Activated T-helper 9 cell treated with anti-CD3 and anti-CD28 coated beads, Interleukin-2, amount 50 U/mL, for 16 hours (primary cell): ENCODE measurements at places on chromosomes 1 and 21.

- DNase-seq: no peak
Measured at GRCh38 chr1:91683598-91683951, 182.9 kb downstream of the CDC7 start.

DNA sequence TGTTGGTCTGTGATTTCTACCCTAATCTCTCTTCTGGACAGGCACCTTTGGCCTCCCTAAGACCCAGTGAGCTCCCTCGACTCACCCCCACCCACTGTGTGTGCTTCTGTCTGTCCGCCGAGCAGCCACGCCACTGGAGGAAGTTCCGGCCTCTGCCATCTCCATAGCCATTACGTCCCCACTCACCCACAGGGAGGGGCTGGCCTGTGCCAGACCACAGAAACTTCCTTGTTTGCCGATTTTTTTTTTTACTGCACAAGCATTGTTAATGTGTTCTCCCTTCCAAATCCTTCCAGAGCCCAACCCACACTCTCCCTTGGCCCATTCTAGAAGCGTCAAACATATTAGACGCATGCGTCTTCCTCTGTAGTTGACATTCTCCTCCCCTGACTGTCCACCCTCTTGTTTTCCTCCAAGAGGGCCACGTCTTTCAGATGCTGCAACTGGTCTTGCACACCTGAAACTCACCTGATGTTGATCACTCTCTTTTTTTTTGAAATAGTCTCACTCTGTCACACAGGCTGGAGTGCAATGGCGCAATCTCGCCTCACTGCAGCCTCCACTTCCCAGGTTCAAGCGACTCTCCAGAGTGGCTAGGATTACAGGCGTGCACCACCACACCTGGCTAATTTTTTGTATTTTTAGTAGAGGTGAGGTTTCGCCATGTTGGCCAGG lies 72.3 kb downstream of the EVA1C start:
- DNase-seq: no peak

DNA sequence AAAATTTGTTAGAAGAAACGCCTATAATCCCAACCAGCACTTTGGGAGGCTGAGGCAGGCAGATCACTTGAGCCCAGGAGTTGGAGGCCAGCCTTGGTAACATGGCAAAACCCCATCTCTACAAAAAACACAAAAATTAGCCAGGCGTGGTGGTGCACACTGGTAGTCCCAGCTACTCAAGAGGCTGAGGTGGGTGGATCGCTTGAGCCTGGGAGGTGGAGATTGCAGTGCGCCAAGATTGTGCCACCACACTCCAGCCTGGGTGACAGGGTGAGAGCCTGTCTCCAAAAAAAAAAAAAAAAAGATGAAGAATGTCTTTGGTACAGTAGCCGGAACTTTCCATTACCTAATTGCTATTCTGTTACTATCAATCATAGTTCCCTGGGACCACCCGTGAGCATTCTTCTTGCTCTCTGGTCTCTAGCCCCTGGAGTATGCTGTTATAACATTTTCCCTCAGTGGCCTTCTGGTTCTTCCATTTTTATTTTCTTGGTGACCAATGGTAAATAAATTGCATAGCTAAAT lies 43.4 kb downstream of the WASF2 start:
- DNase-seq: no peak

- DNase-seq: no peak
Measured at GRCh38 chr1:37741130-37741529, 23.8 kb downstream of the EPHA10 start.

- no peak for DNase-seq
Measured at GRCh38 chr1:3551290-3551678, 60.0 kb downstream of the MEGF6 start.

DNA sequence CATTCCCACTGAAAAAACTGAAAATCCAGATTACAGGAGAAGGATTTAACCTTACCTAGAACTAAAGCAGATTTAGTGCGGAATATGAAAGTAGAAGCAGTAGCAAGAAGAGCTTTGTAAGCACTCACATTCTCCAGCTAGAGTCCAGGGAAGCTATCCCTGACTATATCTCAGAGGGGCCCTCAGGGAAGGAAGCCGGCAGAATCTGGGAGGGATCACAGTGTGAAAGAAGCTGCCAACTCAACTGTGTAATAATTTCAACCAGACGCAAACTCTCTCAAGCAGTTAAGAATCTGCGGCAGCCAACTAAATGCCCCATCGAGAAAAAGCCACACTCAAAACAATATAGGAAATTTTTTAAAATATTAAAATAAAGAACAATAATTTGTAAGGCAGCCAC lies 163.8 kb downstream of the EIF4G3 start:
- no peak for DNase-seq

GRCh38 chr1:91884459-91885212 lies 1.3 kb downstream of the TGFBR3 start:
- peak; percentile 17 for DNase-seq

GRCh38 chr21:38984982-38985567 lies 179.3 kb downstream of the ETS2 start:
- DNase-seq: no peak

- DNase-seq: no peak
Measured at GRCh38 chr1:201647094-201647493, 108.2 kb downstream of the NAV1 start.

DNA sequence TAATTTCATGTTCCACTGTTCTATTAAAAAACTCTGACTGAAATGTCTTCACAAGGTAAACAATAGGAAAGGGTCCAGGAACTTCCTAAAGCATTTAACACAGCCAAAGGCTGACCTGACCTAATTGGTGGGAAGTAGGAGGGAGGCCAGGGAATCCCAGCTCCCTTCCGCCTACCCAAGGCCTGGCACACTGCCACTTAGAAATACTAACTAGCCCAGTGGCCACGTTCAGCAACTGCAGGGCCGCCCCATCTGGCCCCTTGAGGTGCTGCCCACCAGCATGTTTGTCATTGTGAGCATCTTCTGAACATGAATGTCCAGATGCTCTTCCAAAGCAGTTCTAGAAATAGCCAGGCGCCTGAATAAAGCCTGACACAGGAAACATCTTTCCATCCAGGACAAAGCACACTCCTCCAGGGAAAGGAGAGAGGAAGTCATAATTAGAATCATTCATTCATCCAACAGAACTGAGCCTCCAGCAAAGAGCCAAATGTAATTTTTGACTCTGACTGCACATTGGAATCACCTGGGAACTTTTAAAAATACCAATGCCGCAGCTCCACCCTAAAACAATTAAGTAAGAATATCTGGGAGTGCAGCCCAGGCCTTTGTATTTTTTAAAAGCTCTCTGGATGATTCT lies 44.6 kb upstream of the BCL9 start:
- DNase-seq: no peak

- DNase-seq: no peak
Measured at GRCh38 chr21:15282665-15283064, 217.9 kb upstream of the NRIP1 start.

GRCh38 chr1:30184393-30185141 lies 538.8 kb downstream of the MATN1 start:
- no peak for DNase-seq

DNA sequence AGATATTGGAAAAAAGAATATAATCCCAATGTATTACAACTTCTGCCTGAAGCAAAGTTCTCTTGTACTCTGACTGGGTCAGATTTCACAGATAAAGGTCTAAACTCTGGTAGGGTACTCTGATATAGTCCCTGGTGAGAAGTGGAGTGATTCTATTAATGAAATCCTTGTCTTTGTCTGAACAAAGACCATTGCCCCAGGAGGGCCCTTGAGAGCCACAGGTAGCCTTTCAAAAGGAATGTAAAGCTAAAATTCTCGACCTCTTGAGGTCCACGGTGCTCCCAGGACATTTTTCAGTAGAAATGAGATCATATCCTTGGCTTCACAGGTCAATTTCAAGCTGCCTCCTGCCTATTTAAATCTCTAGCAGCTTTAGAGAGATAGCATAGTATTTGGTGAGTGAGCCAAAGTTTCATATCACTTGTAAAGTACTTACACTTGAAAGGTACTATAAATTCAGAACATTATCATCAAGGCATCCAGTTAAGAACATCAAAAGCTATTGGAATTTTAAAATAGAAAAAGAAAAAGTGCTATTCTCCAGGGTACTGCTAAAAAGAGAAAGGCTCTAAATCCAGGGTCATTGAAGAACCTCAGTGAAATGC lies 10.1 kb downstream of the TNNI3K start:
- DNase-seq: no peak

DNA sequence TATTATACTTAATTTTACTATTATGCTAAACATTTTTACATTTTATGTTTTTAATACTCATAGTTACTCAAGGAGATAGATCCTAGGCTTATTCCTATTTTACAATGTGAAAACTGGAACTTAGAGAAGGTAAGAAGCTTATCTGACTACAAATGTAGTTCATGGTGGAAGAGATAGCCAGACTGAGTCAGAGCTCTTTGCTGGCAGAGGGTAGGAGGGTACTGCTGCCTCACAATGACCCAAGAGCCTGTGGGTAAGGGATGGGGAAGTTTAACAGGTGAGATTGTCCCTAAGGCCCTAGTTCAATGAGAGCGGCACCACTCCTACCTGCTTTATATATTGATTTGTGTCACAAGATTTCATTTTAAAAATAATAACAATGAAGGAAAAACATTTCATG lies 34.1 kb upstream of the NEK7 start:
- no peak for DNase-seq

DNA sequence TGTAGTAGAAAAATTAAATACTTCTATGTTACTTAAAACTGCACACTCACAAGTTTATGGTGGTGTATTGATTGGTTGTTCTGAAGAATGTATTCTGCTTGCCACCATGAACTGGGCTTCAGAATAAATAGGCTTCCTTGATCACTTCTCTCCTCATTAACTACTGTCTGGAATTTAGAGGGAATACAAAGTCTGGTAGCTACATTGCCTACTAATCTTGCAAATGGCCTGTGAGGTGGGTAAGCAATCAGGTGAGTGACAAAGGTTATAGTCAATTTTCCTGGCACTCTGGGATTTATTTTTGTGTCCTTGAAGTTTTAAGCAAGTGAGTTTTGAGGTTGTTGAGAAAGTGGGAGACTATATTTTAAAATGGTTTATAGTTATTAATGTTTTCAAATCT lies 101.8 kb downstream of the ROR1 start:
- DNase-seq: no peak

GRCh38 chr1:18429654-18430053 lies 51.1 kb upstream of the KLHDC7A start:
- DNase-seq: no peak

- DNase-seq: no peak
Measured at GRCh38 chr1:210698661-210699060, 370.0 kb downstream of the HHAT start.

- DNase-seq: no peak
Measured at GRCh38 chr1:2859219-2859880, 57.9 kb upstream of the TTC34 start.

GRCh38 chr1:37410815-37411214 lies 63.6 kb upstream of the ZC3H12A start:
- no peak for DNase-seq

GRCh38 chr21:29808153-29808552 lies 131.6 kb downstream of the GRIK1 start:
- DNase-seq: no peak

- no peak for DNase-seq
Measured at GRCh38 chr1:81754424-81754823, 46.3 kb upstream of the ADGRL2 start.
